ENCODE measurements at places on chromosomes 1 and 21.

GRCh38 chr1:1732381-1732780 is 8.2 kb upstream of the CDK11A start:
- DNase-seq, result no peak

DNA sequence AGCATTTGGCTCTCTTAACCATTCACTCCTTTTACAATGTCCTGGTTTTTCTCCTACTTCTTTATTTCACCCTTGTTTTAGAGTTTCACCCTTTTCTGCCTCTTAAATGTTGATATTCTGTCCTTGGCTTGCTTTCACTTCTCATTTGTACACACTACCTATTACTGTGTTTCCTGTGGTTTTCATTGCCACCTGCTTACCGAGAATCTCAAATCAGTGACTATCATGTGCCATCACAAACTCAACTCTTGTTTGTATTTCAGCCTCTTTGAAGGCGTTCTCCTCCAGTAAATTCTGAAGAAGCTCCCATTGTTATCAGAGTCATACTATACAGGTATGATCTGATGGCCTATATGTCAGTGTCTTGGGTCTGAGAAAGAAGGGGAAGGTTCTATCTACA is 65.7 kb downstream of the NPHS2 start:
- no peak for DNase-seq

- no peak for DNase-seq
Measured at GRCh38 chr1:245348626-245349025, 193.8 kb downstream of the KIF26B start.

DNA sequence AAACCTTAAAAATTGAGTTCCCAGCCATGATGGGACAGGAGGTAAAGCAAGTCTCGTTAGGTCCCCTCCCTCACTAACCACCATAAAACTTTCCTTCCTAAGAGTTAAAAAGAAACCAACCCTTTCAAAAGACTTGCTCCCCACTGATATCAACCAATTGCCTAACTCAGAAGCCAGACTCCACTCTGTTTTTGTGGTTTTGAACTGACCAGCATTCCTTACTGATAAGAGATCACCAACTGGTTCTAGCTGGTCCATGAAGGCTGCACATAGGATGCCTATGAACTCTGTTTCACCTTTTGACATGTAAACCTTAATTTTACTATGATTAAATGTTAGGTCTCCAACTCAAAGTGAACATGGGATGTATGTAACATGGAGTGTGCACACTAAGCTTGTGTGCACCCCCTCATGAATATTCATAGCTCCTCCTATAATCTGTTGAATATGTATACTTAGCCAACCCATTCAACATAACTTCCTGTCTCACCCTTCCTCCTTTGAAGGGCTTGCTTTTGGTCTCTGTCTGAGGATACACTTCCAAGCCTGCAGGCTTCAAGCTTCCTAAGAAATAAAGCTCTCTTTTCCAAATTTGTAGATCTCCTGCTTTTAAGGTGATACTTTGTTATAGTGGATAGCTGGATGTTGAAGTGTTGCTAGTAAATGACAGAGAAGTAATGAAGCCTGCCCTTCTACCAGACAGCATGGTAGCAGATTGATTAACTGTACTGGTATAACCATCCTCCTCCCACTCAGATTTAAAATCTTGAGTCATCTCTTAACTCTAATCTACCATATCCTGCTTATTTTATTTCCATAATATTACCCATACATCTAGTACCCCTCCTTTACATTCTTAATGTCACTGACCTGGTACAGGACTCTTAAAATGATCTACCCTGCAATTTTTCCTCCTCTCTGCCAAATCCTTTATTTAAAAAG is 95.6 kb downstream of the ZNF644 start:
- no peak for DNase-seq

DNA sequence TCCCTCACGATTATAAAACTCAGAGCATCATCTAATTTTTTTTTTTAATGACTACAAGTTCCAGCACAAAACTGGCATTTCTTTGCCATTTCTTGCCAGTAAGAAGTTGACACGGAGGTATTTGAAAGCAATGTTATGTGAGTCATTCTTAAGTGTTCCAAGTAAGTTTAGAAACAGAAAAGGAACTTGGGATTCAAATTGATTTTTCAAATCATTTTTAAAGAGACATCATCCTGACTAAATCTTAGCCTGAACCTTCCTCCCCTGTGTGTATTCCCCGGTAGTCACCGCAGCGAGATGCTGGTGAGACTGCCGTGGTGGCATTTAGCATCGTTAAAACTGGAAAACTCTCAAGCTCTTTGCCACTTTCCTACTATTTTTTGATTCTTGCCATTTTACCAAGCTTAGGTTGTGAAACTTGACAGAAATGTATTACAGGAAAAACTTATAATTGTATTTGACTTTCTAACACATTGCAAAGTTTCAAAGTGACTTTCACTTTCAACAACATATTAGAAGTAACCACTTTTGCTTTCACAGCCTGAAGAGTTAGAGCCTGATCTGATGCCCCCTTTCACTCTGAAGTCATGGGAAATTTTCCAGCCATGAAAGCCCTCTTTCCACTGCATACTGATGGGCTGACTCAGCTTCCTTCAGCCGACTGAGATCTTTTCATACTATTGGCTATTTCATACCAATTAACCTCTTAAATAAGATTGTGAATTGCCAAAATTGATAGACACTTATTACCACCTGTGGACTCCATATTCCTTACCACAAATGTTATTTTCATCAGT is 61.4 kb downstream of the OLFML2B start:
- DNase-seq, result peak; percentile 55

DNA sequence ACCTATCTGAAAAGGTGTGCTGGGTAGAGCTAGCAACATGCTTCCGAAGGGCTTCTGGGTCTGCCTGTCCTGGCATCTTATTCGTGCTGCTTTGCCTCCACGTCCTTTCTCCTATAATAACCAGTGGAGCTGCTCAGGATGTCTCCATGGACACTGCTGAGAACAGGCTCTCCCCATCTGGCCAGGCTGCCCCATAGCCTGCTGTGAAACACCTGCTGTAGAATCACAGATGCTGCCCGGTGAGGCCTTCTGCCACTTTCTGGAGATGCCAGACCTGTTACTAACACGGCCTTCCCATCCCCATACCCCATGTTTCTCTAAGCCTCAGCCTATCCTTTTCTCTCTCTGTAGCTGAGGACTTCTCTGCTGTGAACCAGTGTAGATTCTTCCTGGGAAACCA is 120.5 kb downstream of the IER5 start:
- no peak for DNase-seq

GRCh38 chr1:237619553-237619952 is 271.2 kb downstream of the ZP4 start:
- DNase-seq, result no peak

DNA sequence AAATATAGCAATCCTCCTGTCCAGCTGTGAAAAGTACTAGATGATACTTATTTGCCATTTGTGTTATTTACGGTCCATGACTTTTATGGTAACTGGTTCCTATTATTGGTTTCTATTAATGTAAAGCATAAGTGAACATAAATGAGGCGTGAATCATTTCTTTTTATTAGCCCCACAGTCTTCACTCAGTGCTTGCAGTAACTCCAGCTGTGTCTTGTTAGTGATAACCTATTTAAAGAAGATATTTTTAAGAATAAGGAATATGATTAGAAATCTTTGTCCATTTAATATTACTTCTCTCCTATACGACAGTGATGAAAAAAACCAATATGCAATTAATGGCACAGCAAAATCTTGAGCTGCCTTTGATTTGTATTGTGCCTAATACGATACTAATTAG is 149.9 kb downstream of the SPATA17 start:
- no peak for DNase-seq

GRCh38 chr1:94698356-94698755 is 121.8 kb upstream of the SLC44A3 start:
- DNase-seq, result no peak

Data from activated naive CD4-positive, alpha-beta T cell treated with anti-CD3 and anti-CD28 coated beads, Interleukin-2, amount 50 U/mL, for 16 hours (primary cell).